Stimulated activated CD8-positive, alpha-beta memory T cell treated with anti-CD3 and anti-CD28 coated beads, Interleukin-4, amount 100 ng/mL, for 1 hour (primary cell): ENCODE measurements at places on chromosomes 12 and 14.
A peak's percentile ranks its signal among the peaks of the same experiment; 100 is the strongest.

- DNase-seq = no peak
These were observed 316.3 kb downstream of the SLC6A15 start for GRCh38 chr12:84596266-84596665.

GRCh38 chr14:25052921-25053320 lies 3.0 kb upstream of the STXBP6 start:
- DNase-seq = no peak

- DNase-seq = no peak
These were observed 565 bp downstream of the CEP83 start for GRCh38 chr12:94458877-94459727.

DNA sequence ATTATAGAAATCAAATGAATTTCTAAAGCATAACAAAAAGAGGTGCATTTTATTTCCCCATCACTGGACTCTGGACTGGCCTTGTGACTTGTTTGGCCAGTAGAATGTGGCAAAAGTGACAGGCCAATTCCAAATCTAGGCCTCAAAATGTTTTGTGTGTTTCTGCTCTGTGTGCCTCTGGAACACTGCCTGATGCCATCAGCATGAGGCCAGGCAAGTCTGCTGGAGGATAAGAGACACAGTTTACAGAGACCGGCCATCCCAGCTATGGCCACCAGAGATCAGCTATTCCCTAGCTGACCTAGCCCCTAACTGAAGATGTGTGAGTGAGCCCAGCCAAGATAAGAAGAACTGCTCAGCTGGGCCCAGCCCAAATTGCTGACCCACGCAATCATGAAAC lies 32.9 kb downstream of the ASCL1 start:
- DNase-seq = no peak

GRCh38 chr12:32140877-32141276 lies 34.2 kb downstream of the BICD1 start:
- no peak for DNase-seq

GRCh38 chr12:46609674-46610073 lies 216.1 kb downstream of the SLC38A4 start:
- no peak for DNase-seq

DNA sequence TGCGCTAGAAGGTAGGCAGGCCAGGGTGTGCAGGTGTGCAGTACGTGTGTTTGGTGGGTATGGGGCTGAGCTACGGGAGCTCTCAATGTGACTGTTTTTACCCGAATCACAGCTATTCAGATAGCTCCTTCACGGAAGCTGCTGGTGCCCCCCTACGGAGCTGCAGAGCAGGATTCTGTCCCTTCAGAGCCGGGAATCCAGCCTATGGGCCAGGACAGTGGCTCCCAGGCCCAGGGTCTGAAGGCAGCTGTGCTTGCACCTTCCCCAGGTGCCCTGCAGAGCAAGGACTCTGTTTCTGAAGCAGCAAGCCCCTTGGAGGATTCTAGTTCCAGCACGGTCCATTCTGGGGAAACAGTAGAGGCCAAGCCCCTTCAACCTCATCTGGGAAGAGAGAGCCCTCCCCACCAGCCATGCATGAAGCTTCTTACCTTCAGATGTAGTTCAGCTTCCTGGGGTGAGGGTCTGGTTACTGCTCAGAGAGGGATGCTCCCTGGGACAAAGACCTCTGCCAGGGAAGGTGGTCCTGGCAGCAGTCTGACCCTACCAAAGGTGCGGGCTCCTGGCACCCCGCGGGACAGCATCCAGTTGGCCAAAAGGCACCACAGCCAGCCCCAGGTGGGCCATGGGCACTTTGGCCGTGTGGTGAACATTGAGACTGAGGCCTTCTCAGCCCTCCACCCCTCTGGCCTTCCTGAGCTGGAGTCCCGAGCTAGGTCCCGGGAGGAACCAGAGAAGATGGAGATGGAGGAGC lies 29.1 kb downstream of the PLEKHH1 start:
- no peak for DNase-seq

- no peak for DNase-seq
These were observed 142.1 kb downstream of the KIF21A start for GRCh38 chr12:39300799-39301198.

DNA sequence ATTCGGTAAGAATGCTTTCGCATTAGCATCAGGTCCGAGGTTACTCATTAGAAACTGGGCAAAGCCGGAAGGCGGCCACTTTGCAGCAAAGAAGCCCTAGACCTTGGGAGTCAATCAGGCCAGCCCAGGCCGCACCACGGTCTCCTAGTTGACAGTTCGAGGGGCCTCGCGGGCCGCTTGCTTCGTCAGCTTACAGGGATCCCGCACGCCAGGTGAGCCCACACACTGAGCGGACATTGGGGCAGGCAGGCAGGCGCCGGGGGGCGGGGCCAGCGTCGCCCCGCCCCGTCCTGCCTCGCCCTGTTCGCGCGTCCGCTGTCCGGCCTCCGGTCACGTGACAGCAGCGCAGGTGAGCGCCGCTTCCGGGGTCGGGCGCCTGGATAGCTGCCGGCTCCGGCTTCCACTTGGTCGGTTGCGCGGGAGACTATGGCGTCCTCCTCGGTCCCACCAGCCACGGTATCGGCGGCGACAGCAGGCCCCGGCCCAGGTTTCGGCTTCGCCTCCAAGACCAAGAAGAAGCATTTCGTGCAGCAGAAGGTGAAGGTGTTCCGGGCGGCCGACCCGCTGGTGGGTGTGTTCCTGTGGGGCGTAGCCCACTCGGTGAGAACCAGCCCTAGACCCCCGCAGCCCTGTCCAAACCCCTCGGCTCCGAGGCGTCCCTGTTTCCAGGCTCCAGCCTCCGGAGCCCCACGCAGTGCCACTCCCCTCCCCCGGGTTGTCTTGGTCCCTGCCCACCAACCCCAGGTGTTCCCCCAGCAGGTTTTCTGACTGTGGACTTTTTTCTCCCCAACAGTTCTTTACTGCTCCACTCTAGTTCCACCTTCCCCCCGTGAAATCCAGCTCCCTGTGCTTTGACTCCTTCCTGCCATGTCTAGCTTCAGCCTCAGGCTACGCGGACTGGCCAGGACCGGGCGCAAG lies at the start of gene PIP4K2C:
Gene PIP4K2C (plus strand): TSS at position 329 of the 918 bp plus-strand sequence. CDS start 98 bp downstream, at position 427.
- peak; percentile 62 for DNase-seq

GRCh38 chr14:93683226-93683625 lies 105.1 kb downstream of the PRIMA1 start:
- DNase-seq = no peak

DNA sequence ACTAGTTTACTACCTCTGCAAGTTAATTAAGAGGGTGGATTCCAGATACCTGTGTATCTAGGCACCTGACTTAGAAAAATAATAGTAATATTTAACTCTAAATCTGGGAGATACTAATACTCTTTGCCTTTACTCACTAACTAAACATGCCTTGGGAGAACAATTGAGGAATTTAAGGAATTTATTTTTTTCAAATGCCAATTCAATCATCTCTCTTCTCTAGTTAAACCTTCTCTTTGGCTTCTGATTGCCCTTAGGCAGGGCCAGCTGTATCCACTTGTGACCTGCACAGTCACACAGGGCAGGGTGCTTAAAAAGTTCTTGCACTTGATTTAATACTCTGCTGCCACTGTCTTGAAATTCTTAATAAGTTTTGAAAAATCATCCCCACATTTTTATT lies 142.4 kb downstream of the PLCZ1 start:
- DNase-seq = no peak

DNA sequence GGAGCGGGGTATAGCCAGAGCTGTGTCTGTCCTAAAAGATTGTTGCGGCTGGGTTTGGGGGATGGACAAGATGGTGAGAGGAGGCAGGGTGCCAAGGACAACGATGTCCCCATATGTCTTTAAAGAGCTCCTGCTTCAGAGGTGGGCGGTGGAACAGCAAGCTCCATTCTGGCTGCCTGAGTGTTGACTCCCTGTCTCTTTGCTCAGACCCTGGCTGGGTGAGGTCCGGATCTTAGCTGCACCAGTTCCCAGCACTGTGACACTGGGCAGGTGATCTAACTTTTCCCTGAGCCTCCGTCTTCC lies 8.3 kb upstream of the WSCD2 start:
- DNase-seq = no peak

DNA sequence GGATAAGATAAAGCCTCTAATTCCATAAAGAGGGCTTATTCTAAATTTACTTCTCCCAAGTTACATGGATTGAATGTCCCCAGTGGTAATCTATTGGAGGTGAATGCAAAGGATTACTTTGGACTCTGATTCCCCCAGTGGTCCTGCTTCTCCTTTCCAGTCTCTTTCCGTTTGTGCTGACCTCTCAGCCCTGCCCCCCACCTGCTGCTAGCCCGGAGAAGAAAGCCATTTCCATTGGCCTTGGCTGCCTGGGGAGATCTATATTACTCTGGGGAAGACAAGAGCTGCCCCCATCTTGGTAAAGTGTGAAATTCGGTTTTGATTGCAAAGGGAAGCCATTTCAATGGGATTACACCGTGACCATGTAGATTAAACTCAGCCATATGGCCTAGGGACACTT lies 13.3 kb downstream of the ASCL1 start:
- DNase-seq = no peak

DNA sequence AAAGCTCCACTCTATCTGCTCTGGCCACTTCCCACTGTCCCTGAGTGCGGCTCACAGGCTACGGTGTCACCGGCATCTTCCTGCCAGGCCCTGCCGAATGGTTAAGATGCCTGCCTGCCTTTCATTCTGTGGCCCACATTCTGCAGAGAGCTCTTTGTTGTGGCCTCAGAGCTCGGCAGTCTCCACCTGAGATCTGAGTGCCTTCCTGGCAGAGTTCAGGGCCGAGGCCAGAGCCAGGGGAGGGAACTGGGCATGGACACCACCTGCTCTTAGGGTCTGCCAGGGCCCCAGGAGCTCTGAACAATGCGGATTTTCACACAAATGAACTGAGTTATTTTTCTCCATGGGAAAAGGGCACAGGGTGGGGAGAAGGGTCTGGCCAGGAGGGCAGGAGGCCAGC lies 127.2 kb downstream of the RBM19 start:
- DNase-seq = no peak

GRCh38 chr14:99938376-99938775 lies 126.8 kb upstream of the EVL start:
- no peak for DNase-seq

DNA sequence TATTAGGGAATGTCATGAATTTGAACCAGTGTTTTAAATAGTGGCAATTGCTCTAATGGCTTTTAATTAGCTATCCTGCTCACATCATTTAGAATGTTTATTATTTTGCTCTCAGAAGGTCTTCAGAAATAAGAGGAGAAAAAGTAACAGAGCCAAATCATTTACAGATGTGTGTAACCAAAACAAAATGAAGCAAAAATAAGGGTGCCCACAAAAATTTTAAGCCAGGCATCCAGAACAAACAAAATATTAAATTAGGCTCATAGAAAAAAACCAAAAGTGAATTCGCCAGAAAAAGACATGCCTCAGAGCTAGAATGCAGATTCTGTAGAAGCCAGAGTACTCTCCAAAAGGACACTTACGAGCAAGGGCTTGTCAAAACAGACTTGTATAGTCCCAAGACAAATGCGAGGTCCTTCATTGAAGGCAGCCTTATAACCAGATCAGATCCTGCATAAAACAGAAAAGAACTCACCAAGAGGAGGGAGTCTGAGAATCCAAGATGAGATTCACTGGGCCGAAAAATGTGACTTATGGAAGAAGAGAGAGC lies 20.2 kb upstream of the SERPINA1 start:
- DNase-seq = no peak

- DNase-seq = no peak
These were observed 167.1 kb downstream of the TTC7B start for GRCh38 chr14:90649083-90649482.

DNA sequence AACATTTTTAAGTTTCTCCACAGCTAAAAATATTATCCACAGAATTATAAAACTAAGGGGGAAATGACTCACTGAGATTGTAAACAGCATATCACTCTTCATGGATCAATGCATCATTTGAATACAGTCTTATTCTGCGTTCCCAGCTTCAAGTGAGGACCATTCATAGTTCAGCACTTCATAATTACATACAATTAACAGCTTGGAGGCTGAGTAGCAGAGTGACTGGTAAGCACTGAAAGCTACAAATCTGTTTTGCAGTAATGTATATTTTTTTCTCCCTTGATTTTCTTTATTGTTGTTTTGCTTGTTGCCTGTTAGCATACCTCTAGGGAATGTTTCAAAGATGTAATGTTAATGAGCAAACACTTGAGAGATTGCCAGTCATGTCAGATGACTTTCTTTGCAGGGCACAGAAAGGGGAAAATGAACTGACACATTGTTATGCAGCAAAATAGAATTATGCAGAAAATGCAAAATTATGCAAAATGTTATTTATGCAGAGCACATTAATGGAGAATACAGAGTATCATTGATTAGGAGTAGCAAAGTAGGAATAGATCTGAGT lies 138.6 kb downstream of the RPS29 start:
- no peak for DNase-seq

DNA sequence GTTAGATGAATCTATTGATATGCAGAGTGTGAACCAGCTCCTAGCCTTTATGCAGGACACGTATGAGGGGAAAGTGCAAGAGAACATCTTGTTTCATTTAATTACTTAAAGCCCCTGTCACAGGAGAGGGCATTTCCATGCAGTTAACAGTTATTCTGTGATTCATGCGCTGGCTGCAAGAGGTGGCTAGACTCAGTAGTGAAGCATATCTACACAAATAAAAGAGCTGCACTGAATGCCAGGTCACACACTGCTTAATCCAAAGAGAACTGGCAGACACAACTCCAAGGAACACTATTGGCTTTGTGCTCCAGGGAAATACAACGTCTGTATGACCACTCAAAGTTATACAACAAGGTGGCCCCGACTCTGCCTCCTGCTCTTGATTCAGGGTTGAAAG lies 394.1 kb downstream of the C12orf75 start:
- DNase-seq = no peak

GRCh38 chr14:59739794-59740193 lies 130.8 kb downstream of the RTN1 start:
- DNase-seq = no peak

DNA sequence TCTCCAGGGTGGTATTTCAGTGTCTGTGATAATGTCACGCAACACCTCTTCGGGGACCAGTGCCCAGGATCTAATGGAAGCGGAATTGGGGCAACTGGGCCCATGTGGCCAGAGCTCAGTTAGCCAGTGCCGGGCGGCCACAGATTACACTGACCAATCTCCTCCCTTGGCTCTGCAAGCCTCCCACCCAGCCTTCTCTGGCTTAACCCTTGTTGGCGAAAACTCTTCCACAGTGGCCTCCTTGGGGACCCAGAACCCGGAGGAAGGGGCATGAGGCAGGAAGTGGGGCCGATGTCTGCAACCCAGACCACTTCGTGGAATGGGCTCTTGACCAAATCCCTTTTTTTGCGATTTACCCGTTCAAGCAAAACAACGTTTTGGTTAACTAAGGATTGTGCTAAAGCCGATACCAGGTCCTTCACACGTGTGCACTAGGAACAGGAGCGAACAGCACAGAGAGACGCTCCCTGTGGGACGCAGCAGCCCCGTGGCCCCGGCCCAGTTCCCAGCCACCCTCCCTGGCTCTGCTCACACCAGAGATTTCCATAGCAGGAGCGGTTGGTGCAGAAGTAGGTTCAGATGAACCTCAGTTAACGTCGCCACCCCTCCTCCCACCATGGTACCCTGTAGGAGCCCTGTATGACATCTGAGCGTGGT lies 38.2 kb downstream of the SLC8B1 start:
- no peak for DNase-seq

GRCh38 chr14:30191639-30192279 lies 264.1 kb upstream of the PRKD1 start:
- no peak for DNase-seq

GRCh38 chr12:80567401-80567800 lies 123.4 kb downstream of the PTPRQ start:
- no peak for DNase-seq

GRCh38 chr12:47822863-47823262 lies 3.2 kb upstream of the HDAC7 start:
- no peak for DNase-seq

GRCh38 chr12:86600664-86601231 lies 344.6 kb upstream of the MGAT4C start:
- DNase-seq = no peak

GRCh38 chr12:48758186-48758585 lies 30.7 kb downstream of the ADCY6 start:
- no peak for DNase-seq
